Hepatic stellate cell (primary cell): ENCODE measurements at places on chromosomes 6 and 20.

- no peak for DNase-seq
These were observed 204.1 kb downstream of the PTPRT start for GRCh38 chr20:42985628-42986027.

GRCh38 chr6:129050086-129050485 lies 167.1 kb downstream of the LAMA2 start:
- DNase-seq = no peak

DNA sequence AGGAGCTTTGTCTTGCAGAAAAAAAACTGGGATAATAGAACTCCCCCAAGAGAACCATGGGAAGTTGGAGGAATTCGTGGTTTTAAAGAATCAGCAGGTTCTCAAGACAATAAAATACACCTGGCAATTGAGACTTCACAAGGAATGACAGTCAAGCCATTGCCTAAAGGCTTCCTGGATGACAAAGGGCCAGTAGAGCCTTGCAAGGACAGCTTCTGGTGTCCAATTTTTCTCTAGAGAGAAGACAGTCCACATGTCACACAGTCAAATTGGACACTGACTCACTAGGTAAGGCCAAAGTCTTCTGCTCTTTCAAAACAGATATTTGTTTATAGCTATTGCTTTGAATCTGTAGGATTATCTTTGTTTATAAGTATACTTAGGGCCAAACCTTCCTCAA lies 80.3 kb upstream of the BMP5 start:
- no peak for DNase-seq

GRCh38 chr6:118495485-118496280 lies 52.4 kb upstream of the PLN start:
- no peak for DNase-seq

DNA sequence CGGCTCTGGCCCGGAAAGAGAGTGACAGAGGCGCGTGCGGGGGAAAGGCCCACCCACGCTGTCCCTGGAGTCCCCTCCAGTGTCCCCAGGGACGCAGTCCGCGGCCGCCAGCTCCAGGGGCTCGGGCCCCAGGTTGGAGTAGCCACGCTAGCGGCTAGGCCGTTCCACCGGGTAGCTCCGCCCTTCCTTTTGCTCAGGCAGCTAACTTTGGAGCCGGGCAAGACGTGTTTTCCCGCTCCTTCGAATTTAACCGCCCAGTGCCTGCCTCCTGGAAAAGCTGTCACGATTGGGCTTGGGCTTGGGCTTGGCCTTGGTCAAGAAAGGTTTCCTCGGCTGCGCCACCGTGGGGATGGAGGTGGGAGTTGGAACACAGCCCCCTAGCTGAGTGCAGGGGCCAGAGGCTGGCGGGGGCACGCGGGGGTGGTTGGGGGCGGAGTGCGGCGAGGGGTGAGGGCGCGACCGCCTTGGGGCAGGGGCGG lies 4.7 kb downstream of the LINC00237 start:
- DNase-seq = no peak

DNA sequence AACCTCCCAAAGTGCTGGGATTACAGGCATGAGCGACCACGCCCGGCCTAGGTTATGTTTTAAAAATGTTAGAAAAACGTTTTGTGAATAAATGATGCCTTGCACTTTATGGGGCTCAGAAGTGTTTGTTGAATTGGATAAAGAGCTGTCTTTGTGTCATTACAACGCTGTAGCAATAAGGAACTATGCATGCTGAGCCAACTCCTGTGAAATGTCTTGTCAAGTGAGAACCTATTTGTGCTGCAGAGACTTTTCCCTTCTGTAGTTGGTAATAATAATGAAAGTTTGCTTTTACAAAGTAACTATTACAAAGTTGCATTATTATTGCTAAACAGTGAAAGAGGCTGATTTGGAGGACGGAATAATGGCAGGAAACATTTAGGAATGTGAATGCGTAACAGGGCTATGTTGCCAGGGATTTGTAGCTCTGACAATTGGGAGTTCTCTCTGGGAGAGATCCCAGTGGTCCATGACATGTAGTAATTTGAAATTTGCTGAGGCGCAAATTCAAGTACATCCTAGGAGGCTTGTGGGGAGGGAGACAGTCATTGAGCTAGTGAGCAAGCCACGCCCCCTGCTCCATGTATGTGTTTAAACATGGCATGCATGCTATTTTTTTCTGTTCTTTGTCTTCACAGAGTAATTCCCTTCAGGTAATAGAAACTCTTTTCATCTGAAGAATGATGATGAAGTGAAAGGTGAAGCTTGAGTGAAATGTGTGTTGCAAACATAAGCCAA lies 16.8 kb upstream of the BICRAL start:
- no peak for DNase-seq

GRCh38 chr20:45783656-45784294 lies 7.9 kb downstream of the WFDC3 start:
- no peak for DNase-seq

DNA sequence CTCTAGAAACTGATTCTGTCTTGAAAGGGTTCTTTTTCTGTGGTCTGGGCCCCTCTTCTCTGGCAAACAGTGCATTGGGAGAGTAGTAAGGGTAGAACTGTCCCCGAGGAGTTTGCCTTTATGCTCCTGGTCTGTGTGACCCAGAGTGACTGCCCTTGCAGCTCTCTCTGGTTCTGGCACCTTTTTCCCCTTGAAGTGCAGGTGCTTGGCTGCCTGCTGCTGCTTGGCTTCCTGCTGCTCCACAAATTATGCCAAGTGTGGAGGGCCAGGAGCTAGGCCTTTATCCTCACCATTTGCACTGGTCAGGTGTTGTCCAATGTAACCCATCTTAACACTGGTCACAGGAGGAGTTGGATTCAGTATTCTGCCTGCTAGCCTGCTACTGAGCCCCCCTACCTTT lies 11.2 kb downstream of the KIZ start:
- DNase-seq = no peak

GRCh38 chr6:106178900-106179299 lies 92.8 kb downstream of the PRDM1 start:
- DNase-seq = no peak

GRCh38 chr20:48364688-48365421 lies 462.9 kb downstream of the PREX1 start:
- DNase-seq = no peak

DNA sequence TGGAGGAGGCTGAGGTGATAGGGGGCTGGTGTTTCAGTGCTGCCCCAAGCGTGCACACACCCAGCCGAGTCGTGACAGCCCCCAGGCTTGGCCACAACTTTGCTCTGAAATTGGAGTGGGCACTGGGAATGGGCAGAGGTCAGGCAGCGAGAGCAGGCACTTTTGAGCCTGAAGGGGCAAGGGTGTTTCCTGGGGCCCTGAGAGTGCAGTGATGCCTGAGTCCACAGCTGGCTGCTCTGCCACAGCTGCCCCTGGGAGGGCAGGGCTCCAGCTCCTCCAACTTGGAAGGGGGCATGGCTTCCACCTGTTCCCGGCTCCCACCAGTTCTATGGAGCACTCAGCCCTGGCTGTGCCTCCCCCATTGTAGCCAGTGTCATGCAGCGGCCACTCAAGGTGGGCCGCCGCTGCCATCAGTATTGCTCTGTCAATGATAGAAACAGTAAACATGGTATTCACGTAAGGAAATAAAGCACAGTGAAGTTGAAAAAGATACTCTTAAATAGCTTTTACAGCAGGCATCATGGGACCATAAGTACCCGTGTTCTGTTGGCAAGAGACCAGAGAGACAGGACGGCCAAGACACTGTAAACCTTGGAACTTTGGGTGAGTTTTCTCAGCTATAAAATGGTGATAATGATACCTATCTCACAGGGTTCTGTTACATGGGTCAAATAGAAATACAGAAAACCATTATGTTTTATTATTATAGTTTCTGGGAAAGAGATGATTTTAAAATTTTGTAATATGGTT lies 108.9 kb downstream of the THEMIS start:
- no peak for DNase-seq

DNA sequence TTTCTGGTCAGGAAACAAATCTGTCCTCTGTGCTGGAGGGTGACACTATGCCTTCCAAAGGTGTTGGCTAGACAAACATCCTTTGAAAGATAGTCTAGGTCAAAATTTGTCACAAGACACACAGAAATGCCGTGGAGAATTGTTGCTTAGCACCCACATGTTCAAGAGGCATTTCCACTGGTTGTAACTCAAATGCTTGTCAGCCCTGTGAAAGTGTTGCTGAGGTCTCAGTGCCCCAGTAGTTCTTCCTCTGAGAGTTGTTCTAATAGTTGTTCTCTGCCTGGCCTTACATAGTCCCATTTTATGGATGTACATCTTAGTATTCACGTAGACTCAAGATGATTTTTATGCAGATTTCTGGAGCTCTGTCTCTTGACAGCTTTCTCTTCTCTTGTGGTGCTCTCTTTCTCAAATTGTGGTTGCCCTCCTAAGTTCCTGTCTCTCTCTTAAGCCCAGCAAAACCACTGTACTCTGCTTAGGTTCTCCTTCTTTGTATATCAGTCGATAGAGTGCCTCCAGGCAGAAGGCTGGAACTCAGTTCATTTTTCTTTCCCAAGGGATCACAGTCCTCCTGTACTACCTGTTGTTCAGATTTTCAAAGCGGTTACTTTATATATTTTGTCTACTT lies 39.5 kb upstream of the REV3L start:
- no peak for DNase-seq

GRCh38 chr20:23602241-23602640 lies 3.5 kb downstream of the CST9 start:
- DNase-seq = no peak

DNA sequence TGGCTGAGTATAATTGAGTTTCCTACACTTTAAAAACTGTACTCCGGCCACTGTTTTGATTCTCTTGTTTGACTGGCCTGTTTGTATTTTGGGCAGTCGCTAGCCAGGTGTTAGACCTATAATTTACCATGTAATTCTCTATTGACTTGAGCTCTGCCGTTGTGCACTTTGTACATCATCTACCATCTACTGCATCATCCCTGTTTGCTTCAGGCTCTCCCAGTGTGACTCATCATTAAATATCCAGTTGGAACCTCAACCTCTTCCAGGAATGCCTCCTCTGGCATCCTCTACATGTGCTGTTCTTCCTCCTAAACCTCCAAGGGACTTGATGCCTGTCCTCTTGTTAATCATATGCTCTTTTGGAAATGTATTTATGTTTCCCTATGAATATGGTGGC lies 72.3 kb downstream of the FARS2 start:
- peak; percentile 24 for DNase-seq

DNA sequence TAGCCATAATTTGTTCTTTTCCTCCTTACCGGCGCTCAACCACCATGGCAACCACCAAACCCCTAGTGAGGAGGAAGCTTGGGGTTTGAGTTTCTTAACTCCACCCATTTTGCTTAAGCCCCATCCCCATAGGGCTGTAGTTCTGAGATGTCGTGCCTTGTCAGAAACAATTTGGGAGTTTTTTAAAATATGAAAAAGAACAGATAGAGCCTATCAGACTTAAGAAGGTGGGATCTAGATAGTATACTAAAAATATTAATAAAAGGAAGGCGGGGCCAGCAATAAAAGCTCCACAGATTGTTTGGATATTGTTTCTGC lies 5.6 kb downstream of the BRD2 start:
- DNase-seq = peak; percentile 81

DNA sequence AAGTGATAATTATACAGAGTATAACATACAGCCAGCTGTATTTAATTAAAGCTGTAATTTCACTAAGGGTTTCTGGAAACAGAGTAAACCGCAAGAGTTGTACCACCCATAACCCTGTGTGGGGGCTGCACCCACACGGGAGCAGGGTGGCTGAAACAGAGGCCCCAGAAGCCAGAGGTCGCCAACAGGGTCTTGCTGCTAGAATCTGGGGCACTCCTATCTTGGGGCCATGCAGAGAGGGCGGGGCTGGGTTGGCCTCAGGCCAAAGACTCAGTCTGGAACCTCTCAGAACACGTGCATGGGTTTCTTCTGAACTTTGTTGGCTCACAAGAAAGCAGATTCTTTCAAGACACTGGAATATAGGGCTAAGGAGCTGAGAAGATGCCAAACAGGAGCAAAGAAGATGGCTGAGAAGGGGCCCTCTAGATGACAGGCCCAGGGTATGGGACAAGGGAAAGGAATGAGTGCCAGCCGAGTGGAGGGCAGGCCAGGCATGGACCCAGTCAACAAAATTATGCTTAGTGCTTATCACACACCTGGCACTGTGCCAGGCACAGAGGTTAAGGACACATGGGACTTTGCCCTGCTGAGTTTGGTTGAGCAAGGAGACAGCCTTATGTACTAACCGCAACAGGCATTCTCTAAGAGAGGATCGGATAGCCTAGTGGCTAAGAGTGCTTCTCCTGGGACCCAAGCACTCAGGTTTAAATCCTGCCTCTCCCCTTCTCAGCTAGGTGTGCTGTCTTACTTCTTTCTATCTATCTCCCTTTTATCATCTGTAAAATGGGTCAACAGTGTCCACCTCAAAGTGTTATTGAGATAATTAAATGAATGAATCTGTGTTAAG lies 96.6 kb upstream of the FOXP4 start:
- DNase-seq = no peak

DNA sequence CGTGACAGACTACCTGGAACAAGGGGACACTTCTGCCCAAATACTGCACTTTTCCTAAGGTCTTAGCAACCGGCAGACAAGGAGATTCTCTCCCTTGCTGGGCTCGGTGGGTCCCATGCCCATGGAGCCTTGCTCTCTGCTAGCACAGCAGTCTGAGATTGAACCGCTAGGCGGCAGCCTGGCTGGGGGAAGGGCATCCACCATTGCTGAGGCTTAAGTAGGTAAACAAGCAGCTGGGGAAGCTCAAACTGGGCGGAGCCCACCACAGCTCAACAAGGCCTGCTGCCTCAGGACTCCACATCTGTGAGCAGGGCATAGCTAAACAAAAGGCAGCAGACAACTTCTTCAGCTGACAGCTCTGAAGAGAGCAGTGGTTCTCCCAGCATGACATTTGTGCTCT lies 87.8 kb upstream of the ASCC3 start:
- no peak for DNase-seq

- no peak for DNase-seq
These were observed 9.7 kb downstream of the BEND3 start for GRCh38 chr6:107105511-107106116.

DNA sequence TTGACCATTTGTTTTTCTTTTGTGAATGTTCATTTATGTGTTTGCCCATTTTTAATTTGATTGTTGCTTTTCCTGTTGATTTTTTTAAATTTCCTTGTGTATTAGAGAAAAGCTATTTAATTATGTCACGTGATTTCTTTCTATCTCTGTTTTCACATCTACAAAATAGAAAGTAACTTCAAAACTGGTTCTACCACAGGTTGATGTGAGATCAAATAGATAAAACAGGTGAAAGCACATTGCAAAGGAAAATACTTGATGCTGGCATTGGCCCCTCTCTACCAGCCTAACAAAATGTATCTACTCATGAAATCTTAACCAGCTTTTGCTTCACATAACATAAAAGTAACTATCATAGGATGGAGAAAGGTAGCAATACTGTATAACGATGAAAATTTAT lies 129.2 kb downstream of the TMEM242 start:
- DNase-seq = no peak

DNA sequence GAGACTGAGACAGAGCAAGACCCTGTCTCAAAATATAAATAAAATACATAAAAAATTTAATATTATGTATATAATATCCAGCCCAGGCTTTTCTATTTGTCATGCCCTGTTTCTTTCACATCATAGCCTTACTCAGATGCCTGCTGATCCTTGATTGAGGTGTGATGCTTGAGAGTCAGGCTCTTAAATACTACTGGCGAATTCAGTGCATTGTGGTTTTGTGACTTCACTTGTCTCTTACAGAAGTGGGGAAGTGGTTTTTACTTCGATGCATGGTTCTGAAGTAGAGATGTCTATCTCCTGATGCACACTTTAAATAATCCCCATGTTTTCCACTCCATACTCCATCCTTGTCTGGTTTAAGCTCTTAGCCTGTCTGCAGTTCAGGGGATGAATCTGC lies 29.1 kb downstream of the ASXL1 start:
- DNase-seq = no peak

GRCh38 chr6:144805049-144805448 lies 519.9 kb downstream of the UTRN start:
- DNase-seq = no peak
